Skin of body (tissue), 3 donors: ENCODE measurements at places on chromosomes 4 and X. TPM values are rescaled to one million over a fixed set of nuclear protein-coding genes. Genes with fewer than 3 reads are reported as not detected.

TMPRSS11F gene
- total RNA-seq, result 2.3 TPM

SPIN2A gene
- total RNA-seq, result 2.9 TPM

GJB1 gene
- total RNA-seq, result 0.30 TPM

ETNPPL gene
- not detected for total RNA-seq

TMEM156 gene
- total RNA-seq, result 0.20 TPM

APOO gene
- 6.7 TPM for total RNA-seq

IQCM gene
- not detected for total RNA-seq

NDNF gene
- total RNA-seq, result 21.7 TPM

CXCL9 gene
- total RNA-seq, result 0.10 TPM

ATP1B4 gene
- 25.9 TPM for total RNA-seq

DNA sequence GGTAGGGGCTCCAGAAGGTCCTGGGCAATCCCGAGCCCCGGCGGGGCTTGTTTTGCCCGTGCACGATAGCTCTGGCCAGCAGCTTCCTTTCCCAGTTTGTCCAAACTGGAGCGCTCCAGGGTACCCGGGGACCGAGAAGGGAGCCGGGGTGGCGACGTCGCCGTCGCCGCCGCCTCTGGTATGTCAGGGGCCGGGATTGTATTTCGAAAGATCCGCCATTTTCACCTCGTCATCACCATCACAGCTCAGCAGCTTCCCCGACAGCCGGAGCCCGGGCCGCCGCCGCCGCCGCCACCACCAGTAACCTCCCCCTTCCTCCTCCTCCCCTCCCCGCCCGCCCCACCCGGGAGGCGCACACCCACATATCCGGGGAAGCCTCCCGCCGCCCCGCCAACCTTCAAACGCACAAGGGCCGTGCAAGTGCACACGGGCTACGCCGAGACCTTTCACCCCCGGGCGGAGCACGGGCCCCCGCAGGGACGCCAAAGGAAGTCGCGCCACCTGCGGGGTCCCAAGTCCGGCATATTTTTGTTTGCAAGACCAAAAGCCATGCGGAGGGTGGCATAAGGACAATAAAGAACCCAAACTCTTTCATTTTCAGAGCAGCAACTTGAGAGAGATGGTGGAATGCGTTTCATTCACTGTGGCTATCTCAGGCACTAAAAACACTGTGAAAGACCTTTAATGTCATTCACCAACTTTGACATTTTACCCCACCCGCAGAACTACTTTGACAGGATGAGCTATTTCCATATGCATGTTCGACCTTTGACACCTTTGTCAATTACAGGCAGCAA, at the start of gene LIN54:
TSS of gene LIN54 (minus strand) at position 302 of the 797 bp plus-strand sequence. CDS start 25,979 bp downstream, outside the sequence.
- peak; percentile 26 for DNase-seq

- DNase-seq, result no peak
Measured at GRCh38 chrX:39438603-39439602, 637.6 kb downstream of the MID1IP1 start.

- DNase-seq, result no peak
Measured at GRCh38 chr4:111957997-111958396, 187.3 kb upstream of the FAM241A start.

GRCh38 chrX:1521459-1521956, 15.5 kb downstream of the P2RY8 start:
- no peak for DNase-seq

- no peak for DNase-seq
Measured at GRCh38 chr4:7172946-7173345, 19.4 kb upstream of the SORCS2 start.

DNA sequence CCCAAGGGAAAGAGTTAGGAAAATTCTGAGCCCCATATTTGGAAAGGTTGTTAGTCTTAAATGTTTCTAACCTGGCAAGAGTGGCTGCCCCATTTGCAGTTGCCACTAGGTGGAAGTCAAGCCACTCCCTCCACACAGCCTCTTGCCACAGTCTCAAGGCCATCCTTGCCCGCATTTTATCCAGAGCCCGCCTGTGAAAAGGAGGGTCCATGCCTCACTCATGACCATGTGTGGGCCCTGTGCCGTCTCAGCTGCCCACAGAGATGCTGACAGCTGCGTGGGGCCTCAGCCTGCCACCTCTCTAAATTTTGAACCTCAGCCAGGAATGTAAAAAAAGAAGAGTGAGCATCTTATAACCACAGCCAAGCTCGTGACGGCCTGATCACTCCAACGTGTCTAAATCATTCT, 201.5 kb upstream of the FAM241A start:
- no peak for DNase-seq

- DNase-seq, result no peak
Measured at GRCh38 chr4:98615991-98616390, 42.4 kb downstream of the TSPAN5 start.

DNA sequence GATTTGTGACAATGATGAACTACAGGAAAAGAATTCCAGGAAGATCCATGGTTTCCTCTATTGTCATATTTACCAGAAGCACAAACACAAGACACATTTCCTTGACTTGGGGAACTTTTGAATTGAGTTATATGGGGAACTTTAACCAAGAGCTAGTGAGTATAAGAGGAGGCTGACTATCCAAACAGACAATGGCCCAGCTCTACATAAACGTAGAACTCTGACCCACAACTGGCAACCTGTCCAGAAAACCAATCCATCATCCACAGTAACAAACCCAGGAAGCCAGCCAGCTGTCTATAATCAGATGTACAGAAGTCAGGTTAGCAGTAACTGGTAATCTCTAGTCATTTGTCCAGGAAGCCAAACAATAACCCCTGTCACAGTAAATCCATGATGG, 167.0 kb upstream of the CPEB2 start:
- no peak for DNase-seq

- DNase-seq, result no peak
Measured at GRCh38 chrX:20668550-20668949, 401.8 kb upstream of the RPS6KA3 start.

DNA sequence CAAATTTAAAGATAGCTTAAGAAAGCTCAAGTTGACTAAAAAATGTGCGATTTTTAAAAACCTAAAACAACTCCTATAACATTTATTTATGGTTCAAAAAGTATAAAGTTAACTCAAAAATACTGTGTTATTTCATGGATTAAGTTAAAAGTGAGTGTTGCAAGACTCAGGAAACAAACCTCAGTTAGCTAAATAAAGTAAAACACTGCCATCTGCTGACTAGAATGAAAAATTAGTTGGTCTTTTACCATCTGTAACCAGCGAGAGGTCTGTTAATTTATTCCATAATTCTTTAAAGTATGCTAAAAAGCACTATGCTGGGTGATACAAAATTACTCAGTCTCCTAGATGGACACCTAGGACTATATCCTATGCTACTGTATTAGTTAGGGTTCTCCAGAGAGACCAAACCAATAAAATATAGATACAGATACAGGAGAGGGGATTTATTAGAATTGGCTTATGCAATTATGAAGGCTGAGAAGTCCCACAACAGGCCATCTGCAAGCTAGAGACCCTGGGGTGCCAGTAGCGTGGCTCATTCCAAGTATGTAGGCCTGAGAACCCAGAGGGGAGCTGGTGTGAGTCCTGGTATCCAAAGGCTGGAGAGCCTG, 4.9 kb upstream of the WDFY3 start:
- peak; percentile 68 for DNase-seq

GRCh38 chrX:32045149-32045548, 973.3 kb upstream of the FTHL17 start:
- no peak for DNase-seq

GRCh38 chr4:142406499-142406835, 439.6 kb downstream of the INPP4B start:
- DNase-seq, result no peak

DNA sequence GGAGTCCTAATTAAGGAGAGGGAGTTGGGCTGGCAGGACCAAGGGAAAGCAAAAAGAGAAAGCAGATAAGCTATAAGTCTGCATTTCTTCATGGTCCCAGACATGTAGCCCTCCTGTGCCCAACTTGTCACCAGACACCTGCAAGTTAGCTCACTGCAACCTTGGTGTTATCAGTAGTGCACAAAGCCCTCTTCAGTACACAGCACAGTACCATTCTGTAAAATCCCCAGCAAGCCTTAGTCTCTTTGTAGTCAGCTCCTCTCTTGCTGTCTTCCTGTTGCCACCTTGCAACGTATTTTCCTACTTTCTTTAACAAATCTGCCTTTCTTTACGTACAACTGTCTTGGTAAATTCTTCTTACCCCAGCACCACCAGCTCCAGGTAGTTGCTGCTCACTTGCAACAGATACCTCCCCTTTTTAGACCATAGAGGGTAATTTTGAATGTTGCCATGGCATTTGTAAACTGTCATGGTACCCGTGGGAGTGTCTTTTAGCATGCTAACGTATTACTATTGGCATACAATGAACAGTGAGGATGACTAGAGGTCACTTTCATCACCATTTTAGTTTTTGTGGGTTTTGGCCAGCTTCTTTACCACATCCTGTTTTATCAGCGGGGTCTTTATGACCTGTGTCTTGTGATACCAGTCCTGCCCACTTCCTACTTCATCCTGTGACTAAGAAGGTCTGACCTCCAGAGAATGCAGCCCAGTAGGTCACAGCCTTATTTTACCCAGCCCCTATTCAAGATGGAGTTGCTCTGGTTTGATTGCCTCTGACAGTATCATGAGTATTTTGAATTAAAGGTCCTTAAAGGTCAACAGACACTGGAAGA, 28.3 kb upstream of the AP1S2 start:
- no peak for DNase-seq

DNA sequence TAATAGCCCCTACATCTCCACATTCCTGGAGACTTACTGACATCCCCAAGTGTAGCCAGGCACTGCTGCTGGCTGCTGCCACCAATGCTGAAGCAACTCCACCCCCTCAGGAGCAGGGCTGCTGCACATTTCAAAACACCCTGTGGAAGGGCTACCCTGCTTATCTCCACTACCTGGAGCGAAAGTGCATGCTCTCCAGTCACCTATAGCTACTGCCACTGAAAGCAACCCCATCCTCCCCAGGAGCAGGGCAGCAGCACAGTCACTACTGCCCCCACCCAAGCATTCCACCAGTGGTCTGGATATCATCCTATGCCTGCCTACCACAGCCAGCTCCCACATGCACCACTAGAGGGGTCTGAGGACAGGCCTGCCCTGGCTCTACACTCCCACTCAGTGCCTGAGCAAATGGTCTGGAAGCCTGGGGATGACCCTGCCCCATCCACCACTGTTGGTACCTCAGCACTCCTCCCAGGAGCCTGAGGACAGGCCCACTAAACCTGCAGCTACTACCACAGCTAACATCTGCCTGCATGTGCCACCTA, 55.3 kb downstream of the MANBA start:
- no peak for DNase-seq

- no peak for DNase-seq
Measured at GRCh38 chrX:138411048-138411447, 300.5 kb downstream of the FGF13 start.

DNA sequence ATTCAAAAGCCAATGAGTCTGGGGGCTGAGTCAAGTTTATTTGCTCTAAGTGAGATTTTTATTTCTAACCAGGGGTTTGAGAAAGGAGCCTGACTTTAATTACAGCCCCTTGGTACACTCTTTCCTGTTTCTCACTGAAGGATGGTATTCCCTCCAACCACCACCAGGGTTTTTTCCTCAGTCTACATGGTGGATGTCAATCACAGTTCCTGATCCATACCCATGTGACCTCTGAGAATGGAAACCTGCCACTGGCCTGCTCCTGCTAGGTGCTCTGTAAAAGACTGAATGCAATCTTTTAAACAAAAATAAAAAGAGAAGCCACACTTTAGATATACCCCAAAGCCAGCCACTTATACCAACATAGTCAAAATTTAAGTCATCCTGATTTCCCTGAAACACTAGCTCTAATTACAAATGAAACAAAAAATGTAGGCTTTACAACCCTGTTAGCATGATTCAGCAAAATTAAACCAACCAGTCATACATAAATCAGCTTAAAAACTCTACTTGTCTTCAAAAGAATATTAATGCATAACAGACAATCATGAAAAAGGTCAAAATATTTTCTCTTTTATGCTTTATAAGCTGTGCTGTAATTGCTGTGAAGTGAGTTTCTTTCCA, 112.1 kb upstream of the NWD2 start:
- DNase-seq, result no peak

- DNase-seq, result no peak
Measured at GRCh38 chr4:2069986-2070385, 10.9 kb downstream of the NAT8L start.
